Large intestine (tissue), 12 donors: ENCODE measurements at places on chromosomes 12 and 14. TPM values are rescaled to one million over a fixed set of nuclear protein-coding genes. Genes with fewer than 3 reads are reported as not detected.

DNA sequence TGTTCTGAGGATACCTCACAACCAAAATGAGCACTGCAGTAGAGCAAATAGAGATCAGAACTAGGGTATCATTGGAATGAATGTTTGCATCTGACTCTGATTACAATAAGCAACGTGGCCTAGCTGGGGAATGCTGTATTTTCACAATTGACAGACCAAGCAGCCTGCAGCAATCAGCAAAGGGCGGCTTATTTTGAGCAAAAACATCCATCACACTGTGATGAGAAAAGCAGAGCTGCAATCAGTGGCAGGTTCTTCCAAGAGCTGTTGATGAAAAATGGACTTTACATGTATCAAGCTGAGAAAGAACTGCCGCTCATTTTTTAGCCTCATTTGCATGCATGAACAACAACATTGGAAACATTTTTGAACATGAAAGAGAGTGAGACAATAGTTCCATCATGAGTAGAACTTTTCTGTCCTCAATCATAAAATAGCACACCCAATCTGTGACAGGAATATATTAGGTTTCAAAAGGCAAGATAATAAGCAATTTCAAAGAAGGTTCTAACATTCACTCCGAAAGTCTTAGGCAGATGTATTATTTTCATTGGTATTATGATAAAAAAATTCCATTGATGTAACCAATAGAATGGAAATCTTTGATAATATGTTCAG lies 249.7 kb upstream of the FBXO33 start:
- no peak for DNase-seq

GRCh38 chr14:89719366-89720075 lies 235.0 kb downstream of the EFCAB11 start:
- no peak for DNase-seq

The TSPAN8 gene
- polyA plus RNA-seq = 595 TPM

- no peak for DNase-seq
These were observed 11.4 kb upstream of the FOS start for GRCh38 chr14:75267141-75267721.

- no peak for DNase-seq
These were observed 98.4 kb upstream of the TBX5 start for GRCh38 chr12:114504311-114504710.

GRCh38 chr12:101608301-101609133 lies 13.7 kb downstream of the MYBPC1 start:
- DNase-seq = peak; percentile 94

DNA sequence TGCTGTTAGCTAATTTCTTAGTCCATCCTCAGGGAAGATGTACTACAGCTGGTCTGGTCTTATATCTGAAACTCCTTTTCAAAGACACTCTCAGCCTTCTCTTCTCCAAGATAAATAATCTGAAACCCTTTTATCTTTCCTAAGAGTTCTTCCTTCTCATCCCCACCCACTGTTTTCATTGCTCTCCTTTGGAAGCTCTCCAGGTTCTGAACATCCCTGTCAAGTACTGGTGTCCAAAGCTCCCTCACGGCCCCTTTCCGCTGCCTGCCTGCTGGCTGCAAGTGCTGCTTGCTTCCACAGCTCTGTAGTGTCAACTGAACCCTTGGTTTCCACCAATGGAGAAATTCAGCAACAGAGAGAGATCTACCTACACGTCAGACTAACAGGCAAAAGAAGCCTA lies 6.6 kb upstream of the SLC6A13 start:
- no peak for DNase-seq

- DNase-seq = no peak
These were observed 8.8 kb upstream of the DDHD1 start for GRCh38 chr14:53161758-53162435.

DNA sequence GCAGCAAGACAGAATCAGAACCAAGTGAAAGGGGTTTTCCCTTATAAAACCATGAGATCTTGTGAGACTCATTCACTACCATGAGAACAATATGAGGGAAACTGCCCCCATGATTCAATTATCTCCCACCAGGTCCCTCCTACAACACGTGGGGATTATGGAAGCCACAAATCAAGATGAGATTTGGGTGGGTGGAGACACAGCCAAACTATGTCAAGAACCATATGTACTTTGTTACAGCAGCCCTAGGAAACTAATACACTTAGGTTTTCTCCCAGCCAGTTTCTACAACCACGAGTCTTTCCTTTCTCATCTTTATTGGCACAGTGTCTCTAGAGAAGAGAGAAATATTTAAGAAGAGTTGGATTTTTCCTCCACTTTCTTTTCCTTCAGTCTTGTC lies 72.6 kb downstream of the BTG1 start:
- DNase-seq = no peak

- no peak for DNase-seq
These were observed 5.4 kb downstream of the SIX6 start for GRCh38 chr14:60514378-60514740.

The BATF gene
- polyA plus RNA-seq = 0.67 TPM

DNA sequence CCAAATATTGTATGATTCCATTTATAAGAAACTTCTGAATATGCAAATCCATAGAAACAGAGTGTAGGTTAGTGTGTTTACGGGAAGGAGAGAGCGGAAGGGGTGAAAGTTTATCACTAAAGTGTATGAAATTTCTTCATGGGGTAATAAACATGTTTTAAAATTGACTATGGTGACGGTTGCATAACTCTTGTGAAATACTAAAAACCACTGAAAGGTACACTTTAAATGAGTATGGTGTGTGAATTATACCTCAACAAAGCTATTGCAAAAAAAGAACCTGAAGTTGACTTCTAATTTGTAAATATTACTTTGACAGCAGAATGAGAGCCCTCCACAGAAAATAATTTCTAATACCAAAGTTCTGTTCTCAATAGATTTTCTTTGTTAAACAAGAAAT lies 47.1 kb downstream of the ATG2B start:
- DNase-seq = no peak

DNA sequence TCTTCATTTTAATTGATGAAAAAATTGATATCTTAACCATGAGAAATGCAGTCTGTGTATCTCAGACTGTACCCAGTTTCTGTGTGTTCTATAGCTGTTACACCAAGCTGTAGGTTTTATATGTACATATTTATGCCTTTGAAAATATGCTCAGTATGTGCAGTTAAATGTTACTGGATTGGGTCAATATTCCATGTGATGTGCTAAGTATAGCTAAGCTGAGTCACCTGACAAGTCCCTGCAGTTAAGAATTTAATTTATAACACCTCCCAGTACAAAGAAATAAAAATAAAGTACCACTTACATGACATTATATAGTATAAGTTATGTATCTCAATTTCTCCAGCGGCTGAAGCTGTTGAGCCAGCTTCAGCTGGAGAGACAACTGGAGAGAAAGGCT lies 984.0 kb downstream of the GALC start:
- no peak for DNase-seq

The POTEG gene
- polyA plus RNA-seq = not detected

GRCh38 chr12:116278667-116279066 lies 1.2 kb upstream of the MED13L start:
- DNase-seq = no peak

DNA sequence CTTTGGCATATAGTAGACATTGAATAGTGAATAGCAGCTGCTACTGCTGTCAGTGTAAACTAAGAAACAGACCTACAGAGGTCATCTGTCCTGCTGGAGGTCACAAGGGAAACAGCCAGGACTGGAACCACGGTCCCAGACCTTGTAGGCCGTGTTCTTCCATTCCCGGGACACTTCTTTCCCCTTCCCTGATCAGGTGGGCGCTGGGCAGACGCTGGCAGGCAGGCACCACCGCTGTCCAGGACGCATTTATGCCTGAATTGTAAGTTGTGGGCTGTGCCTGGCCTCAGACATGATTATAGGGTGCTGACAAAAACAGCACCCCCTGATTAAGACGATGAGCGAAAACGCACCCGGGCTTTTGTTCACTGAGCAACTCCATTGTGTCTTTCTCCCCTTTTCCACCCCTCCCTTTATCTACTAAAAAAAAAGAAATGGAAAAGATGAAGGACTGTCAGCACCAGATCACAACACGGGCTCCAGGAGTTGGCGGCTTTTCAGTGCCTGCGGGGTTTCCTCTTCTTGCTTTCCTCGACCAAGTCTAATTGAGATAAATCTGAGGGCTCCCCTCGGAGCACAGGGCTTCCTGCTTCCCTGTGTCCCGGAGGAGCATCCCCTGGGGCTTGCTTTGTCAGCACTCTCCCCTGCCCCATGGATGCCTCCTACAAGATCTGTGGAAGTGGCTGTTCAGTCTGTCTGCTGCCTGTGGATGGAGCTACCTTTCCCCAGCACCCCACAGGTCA lies 80.6 kb downstream of the TSPAN9 start:
- no peak for DNase-seq

The RAB2B gene
- 31.6 TPM for polyA plus RNA-seq

DNA sequence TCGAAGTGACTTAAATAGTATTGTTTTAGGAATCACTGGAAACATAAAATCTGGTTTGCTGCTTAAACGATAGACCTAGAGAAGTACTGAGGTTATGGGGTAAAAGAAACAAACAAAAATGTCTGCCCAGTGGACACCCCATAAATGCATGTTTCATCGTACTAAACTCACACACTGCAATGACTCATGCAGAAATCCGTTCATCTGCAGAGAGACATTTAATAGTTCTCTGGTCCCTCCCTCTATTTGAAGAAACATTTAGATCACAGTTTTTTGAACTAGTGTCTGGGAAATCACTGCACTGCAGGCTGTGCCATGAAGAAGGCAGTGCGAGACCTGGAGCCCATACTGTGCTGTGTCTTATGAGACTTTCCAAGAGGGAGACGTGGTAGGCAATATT lies 25.5 kb downstream of the SLC17A8 start:
- DNase-seq = no peak

The LMNTD1 gene
- polyA plus RNA-seq = 0.22 TPM

DNA sequence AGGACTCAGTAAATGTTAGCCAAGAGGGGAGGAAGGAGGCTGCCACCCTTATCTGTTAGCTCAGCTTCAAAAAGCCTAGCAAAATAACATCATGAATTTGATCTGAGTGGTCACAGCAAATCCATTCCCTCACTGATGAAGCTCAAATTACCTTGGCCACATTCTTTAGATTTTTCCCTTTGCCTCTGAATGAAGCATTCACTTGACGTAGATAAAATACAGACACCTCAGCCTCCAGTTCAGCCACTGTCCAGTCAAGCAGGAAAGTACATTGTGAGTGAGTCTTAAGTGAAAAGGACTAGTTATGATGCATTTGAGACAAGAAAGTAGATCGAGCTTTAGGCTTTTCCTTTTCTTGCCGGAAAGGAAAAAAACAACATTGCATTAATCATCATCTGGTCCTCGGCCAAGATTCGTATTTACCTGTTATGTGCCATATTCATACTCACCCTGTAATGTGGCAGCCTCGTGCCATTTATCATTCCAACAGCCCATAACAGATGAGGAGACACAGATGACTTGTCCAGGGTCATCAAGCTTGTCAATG lies 146.5 kb downstream of the ETV6 start:
- DNase-seq = no peak

DNA sequence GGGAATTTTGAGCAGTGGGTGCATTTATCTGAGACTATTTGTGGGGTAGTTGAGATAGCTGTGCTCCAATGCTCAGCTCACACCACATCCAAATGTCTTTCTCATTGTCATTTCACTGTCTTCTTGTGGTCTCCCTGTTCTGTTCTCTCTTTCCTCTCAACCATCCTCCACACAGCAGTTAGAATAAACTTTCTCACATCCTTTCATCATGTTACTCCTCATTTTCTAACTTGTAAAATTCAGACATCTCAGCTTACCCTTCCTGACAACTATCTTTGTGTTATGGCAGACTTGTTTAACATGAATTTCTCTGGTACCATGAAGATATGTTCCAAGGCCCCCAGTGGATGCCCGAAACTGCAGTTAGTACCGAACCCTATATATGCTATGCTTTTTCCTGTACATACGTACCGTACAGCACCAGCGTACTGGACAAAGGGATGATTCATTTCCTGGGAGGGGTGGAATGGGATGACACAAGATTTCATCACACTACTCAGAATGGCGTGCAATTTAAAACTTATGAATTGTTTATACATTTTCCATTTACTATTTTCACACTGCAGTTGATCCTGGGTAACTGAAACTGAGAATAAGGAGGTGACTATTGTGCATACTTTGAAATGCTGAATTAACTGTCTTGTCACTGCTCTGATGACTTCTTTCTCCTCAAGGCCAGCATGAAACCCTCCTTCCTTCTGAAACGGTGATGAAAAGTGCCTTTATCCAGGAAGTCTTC lies 177.1 kb upstream of the SLC38A2 start:
- no peak for DNase-seq

GRCh38 chr12:39764944-39765560 lies 145.4 kb upstream of the ABCD2 start:
- DNase-seq = no peak

DNA sequence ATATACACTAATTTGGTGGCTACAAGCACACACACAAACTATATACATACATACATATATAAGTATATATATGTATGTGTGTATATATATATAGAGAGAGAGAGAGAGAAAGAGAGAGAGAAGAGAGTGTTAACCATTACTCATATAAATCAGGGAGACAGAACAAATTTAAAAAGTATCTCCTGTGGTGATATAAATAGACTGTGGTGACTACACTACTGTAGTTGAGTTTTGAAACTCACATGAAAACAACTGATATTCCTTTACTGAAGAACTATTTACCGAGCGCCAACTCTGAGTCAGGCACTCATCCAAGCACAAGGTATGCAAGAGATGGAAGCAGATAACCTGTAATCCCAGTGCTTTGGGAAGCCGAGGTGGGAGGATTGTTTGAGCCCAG lies 67.3 kb upstream of the ANO6 start:
- DNase-seq = no peak

The PPM1H gene
- polyA plus RNA-seq = 20.0 TPM

GRCh38 chr14:33465846-33466700 lies 484.8 kb downstream of the EGLN3 start:
- DNase-seq = no peak

DNA sequence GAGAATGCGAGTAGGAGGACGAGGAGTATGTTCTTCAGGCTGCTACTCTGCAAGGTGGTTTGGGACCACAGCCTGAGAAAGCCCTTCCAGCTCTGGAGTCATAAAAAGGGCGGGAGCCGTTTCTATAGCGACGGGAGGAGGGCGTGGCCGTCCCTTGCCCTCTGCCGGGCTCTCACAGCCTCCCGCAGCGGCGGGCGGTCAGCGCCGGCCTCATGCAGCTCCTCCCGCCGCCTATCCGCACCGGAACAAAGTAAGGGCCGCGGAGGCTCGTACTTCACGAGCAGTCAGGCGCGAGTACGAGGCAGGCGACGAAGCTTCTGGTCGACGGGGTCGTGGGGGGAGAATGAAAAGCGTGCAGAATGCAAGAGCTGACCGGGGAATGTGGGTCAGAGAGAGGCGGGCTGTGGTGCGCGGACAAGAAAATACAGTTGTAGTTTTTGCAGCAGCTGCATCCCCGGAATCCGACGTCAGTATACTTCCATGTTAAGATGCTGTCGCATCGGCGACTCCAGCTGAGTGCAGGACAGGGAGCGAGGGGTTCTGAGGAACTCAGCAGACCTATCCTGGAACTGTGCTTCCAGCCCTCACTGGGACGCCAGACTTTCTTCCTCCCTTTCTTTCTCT lies at the start of gene DYRK4:
TSS of gene DYRK4 (plus strand) at position 175 of the 624 bp plus-strand sequence. CDS start at position 213, 38 bp downstream.
- peak; percentile 93 for DNase-seq

GRCh38 chr12:67222302-67222701 lies 46.9 kb upstream of the CAND1 start:
- DNase-seq = no peak

The EFS gene
- polyA plus RNA-seq = 19.0 TPM

The ADCK1 gene
- 8.5 TPM for polyA plus RNA-seq

GRCh38 chr12:21543151-21543550 lies 17.1 kb downstream of the SPX start:
- DNase-seq = no peak

GRCh38 chr12:21879312-21879711 lies 61.9 kb downstream of the ABCC9 start:
- no peak for DNase-seq
